PC-9 (cell line): ENCODE measurements at places on chromosomes 12 and 14. TPM values are rescaled to one million over a fixed set of nuclear protein-coding genes. Genes with fewer than 3 reads are reported as not detected.

SERPINA10 gene
- total RNA-seq = not detected in 2 replicates

FOXN4 gene
- not detected in 2 replicates for total RNA-seq

DNA sequence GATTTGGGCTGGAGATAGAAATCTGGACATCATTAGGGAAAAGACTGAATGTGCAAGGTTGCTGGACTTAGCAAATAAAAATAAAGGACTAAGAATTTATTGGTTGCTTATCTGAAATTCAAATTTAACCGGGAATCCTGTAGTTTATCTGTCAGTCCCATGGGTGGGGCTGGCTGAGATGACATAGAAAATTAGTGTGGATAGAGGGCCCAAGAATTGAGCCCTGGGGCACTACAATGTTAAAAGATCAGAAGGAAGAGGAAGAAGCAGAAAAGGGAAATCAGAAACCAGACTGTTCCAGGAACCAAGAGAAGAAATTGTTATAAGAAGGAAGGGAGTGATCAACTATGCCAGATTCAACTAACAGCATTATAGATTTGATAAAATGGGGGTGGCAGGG is 96.7 kb upstream of the CCDC196 start:
- H3K4me3 ChIP-seq = no peak overlapping the region
- 0 out of 2 replicates have a peak, but pooled peaks cover 4% of the 10 kb centered on the region for H3K27me3 ChIP-seq
- no peaks in the 10 kb centered on the region for H3K4me1 ChIP-seq
- no peak overlapping the region for H3K27ac ChIP-seq
- no peaks in the 10 kb centered on the region for H3K36me3 ChIP-seq

PTPRQ gene
- total RNA-seq = not detected in 2 replicates

- H3K36me3 ChIP-seq = no peaks in the 10 kb centered on the region
- peaks cover 13% of the 10 kb centered on the region for H3K4me1 ChIP-seq
- no peak overlapping the region for H3K27ac ChIP-seq
- H3K27me3 ChIP-seq = no peaks in the 10 kb centered on the region
Measured at GRCh38 chr12:16587110-16587453, 18.9 kb downstream of the LMO3 start.

- peaks cover 53% of the 10 kb centered on the region for H3K4me1 ChIP-seq
- H3K27ac ChIP-seq = no peak overlapping the region
- no peaks in the 10 kb centered on the region for H3K27me3 ChIP-seq
- no peak overlapping the region for H3K4me3 ChIP-seq
- peak; percentile 42 for DNase-seq
- H3K36me3 ChIP-seq = no peaks in the 10 kb centered on the region
Measured at GRCh38 chr12:106033161-106033675, 105.5 kb downstream of the NUAK1 start.

- H3K4me3 ChIP-seq = no peak overlapping the region
- no peaks in the 10 kb centered on the region for H3K4me1 ChIP-seq
- no peak overlapping the region for H3K27ac ChIP-seq
- DNase-seq = no peak
- H3K27me3 ChIP-seq = peaks cover 90% of the 10 kb centered on the region
- no peaks in the 10 kb centered on the region for H3K36me3 ChIP-seq
Measured at GRCh38 chr14:104355101-104356019, 217.0 kb downstream of the KIF26A start.

DNA sequence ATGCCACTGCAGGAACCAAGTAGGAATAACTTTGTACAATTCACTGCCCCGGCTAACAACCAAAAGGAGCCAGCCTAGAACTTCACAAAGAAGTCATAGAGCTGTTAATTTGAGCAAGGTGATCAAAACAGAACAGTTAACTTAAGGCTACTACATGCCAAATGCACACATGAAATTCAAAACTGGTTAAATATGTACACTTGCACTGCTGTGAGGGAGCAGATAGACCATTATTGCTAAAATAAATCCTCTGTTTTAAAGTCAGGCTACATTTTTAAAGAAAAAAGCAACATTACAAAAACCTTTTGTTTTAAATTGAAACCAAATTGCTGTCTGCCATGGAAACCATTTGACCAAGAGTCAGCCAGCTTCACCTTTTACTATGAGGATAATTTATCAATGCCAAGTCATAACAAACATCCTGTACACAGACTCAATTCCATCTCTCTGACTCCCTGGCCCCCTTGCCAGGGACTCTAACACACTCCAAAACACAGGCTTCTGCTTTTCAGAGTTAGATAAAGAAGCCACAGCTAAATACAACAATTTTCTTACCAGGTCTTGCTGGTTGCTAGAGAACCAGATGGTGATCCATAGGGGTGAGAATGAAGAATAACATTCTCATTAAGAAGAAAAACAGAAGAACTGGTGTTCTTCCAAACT is 84.0 kb downstream of the LRP6 start:
- no peak for DNase-seq
- H3K27me3 ChIP-seq = no peaks in the 10 kb centered on the region
- H3K4me3 ChIP-seq = no peak overlapping the region
- peaks cover 11% of the 10 kb centered on the region; the same call in 1 of the 2 replicates for H3K36me3 ChIP-seq

FBXL14 gene
- 16.3 and 21.1 TPM in 2 replicates for total RNA-seq

SIX6 gene
- total RNA-seq = not detected in 2 replicates

GRCh38 chr12:3119756-3120601 is 42.8 kb downstream of the TSPAN9 start:
- no peaks in the 10 kb centered on the region; the same call in 1 of the 2 replicates for H3K4me1 ChIP-seq
- H3K4me3 ChIP-seq = no peak overlapping the region
- DNase-seq = no peak
- no peak overlapping the region for H3K27ac ChIP-seq

PTGER2 gene
- total RNA-seq = 0.15 TPM in 1 of 2 replicates, not detected in the other

DNA sequence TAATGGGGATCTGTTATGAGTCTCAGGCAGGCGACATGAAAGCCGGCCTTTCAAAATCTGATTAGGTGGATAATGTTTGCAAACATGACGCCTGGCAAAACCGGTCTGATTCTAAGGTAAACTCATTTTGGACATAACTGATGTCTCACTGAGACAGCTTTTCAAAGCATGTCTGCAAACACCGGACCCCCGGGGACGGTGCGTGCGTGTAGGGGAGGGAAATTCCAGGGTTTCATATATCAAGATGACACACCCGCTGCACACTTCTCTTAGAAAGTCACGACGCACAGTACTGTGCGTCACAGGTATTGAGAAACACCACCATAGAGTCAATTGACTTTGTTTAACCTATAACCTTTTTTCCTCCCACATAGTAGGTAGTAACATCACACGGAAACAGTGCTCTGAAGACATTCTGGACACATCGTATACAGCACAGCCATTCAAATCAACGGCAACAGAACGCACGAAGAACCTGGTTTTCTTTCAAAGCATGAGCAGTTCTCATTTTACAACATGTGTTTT is 43.9 kb upstream of the TESC start:
- DNase-seq = peak; percentile 68
- H3K27ac ChIP-seq = no peak overlapping the region
- peaks cover 4% of the 10 kb centered on the region; the same call in 1 of the 2 replicates for H3K4me1 ChIP-seq
- H3K4me3 ChIP-seq = no peak overlapping the region
- H3K36me3 ChIP-seq = no peaks in the 10 kb centered on the region

GRCh38 chr12:6056406-6057240 is 67.8 kb downstream of the VWF start:
- no peaks in the 10 kb centered on the region for H3K36me3 ChIP-seq
- no peaks in the 10 kb centered on the region for H3K27me3 ChIP-seq
- H3K27ac ChIP-seq = no peak overlapping the region
- H3K4me3 ChIP-seq = no peak overlapping the region

ALX1 gene
- total RNA-seq = not detected in 2 replicates

TMCC3 gene
- 10.0 and 19.9 TPM in 2 replicates for total RNA-seq

GRCh38 chr12:120361506-120362208 is 7.3 kb downstream of the MSI1 start:
- peaks cover 5% of the 10 kb centered on the region; the same call in 1 of the 2 replicates for H3K4me1 ChIP-seq
- H3K4me3 ChIP-seq = no peak overlapping the region
- H3K27me3 ChIP-seq = no peaks in the 10 kb centered on the region
- H3K27ac ChIP-seq = no peak overlapping the region
- H3K36me3 ChIP-seq = no peaks in the 10 kb centered on the region

TAS2R13 gene
- 1.9 and 2.6 TPM in 2 replicates for total RNA-seq

DNA sequence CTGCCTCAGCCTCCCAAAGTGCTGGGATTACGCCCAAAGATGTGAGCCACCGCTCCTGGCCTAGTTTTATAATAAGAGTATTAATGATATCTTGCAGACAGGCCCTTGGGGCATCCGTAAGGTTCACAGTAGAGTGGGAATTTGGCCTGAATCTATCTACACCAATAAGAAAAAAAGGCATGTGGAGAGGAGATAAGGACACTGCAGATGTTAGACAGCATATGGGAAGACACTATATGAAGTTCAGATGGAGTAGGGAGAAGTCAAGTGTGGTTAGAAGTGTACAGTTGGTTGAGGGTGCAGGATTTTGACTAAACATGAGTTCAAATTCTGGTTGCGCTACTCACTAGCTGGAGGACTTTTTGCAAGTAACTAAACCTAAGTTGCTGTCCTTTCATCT is 8.5 kb upstream of the TTC8 start:
- DNase-seq = no peak
- H3K4me1 ChIP-seq = no peaks in the 10 kb centered on the region
- H3K27me3 ChIP-seq = no peaks in the 10 kb centered on the region
- no peaks in the 10 kb centered on the region for H3K36me3 ChIP-seq
- no peak overlapping the region for H3K27ac ChIP-seq

SDSL gene
- total RNA-seq = 14.2 and 26.6 TPM in 2 replicates

- no peaks in the 10 kb centered on the region for H3K36me3 ChIP-seq
- no peak for DNase-seq
- H3K27me3 ChIP-seq = peaks cover 41% of the 10 kb centered on the region; the same call in 1 of the 2 replicates
Measured at GRCh38 chr12:129069886-129070285, 216.6 kb downstream of the GLT1D1 start.

DNA sequence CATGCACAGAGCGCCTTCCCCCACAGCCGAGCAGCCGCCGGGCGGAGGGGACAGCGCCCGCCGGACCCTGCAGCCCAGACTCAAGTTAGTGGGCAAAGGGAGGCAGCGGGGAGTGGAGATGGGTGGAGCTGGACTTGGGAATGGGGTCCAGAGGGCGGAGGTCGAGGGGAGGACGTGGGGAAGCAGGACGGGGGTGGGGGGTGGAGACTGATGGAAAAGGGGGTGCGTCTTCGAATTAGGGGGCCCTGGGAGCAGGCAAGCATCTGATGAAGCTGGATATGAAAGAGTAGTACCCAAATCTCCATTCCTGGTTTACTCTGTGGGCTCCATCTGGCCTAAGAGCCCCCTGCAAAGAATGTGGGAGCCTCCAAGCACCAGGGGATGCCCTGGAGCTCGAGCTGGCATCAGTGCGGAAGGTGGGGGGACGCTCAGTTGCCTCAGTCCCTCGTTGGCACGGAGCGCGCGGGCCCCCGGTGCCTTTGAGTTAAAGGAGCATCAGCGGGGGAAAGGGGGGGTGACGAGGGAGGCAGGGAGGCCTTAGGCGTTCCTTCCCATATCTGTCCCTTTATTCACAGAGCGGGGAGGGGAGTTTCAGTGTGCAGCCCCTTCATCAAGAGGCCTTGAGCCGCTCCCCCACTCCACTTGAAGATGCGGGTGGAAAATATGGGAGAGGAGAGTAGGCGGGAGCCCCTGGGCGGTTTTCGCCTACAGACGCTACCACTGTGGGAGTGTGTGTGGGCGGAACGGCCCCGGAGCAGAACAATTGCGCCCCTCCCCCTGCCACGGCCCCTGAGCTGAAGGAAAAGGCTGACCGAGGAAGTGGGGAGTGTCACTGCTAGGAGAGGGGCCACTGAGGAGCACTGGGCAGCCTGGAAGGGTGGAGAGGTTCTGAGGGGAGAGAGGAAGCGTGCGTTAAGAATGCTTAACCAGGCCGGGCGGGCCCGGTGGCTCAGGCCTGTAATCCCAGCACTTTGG is 644 bp downstream of the NAB2 start:
- no peaks in the 10 kb centered on the region for H3K27me3 ChIP-seq
- H3K36me3 ChIP-seq = no peaks in the 10 kb centered on the region
- peaks cover 5% of the 10 kb centered on the region; the same call in 1 of the 2 replicates for H3K4me1 ChIP-seq
- no peak overlapping the region for H3K27ac ChIP-seq
- DNase-seq = peak; percentile 61

- DNase-seq = no peak
- H3K36me3 ChIP-seq = no peaks in the 10 kb centered on the region
- H3K27ac ChIP-seq = no peak overlapping the region
- no peaks in the 10 kb centered on the region for H3K27me3 ChIP-seq
Measured at GRCh38 chr14:60563113-60563512, 54.2 kb downstream of the SIX6 start.

KSR2 gene
- 1.0 and 2.0 TPM in 2 replicates for total RNA-seq

DNA sequence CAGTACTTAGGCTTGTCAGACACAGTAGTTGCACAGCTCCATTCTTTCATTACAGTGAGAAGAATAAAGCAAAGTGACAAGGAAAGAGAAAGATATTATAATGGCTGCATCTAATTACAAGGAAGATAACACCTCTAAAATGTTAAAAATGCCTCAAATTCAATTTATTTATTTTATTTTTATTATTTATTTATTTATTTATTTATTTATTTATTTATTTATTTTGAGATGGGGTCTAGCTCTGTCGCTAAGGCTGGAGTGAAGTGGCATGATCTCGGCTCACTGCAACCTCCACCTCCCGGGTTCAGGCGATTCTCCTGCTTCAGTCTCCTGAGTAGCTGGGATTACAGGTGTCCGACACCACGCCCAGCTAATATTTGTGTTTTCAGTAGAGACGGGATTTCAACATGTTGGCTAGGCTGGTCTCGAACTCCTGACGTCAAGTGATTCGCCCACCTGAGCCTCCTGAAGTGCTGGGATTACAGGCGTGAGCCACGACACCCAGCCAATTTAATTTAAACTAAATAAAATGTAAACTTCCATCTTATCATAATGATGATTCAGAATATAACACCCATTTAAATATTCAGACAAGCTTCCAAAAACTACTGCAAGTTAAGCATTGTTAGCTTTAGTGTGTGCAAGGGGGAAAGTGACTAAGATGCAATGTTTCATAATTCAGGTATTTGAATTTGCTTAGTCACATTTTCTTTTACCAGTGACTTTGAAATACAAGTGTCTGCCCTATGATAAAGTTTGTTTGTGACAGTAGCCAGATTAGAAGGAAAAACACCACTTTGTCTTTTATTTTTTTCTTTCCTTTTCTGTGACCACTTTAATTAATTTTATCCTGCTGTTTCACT is 2.4 kb upstream of the CFAP54 start:
- peak overlapping the region; percentile 19; the same call in 1 of the 2 replicates for H3K4me3 ChIP-seq
- H3K4me1 ChIP-seq = peaks cover 48% of the 10 kb centered on the region
- DNase-seq = peak; percentile 92
- peak overlapping the region; percentile 87 for H3K27ac ChIP-seq
- no peaks in the 10 kb centered on the region for H3K27me3 ChIP-seq
- no peaks in the 10 kb centered on the region for H3K36me3 ChIP-seq

- peaks cover 87% of the 10 kb centered on the region for H3K27me3 ChIP-seq
- no peak overlapping the region for H3K27ac ChIP-seq
- no peak for DNase-seq
- no peak overlapping the region for H3K4me3 ChIP-seq
- H3K36me3 ChIP-seq = no peaks in the 10 kb centered on the region
Measured at GRCh38 chr14:72856530-72857266, 37.2 kb downstream of the DPF3 start.

GRCh38 chr12:57865084-57865751 is 18.7 kb upstream of the CTDSP2 start:
- H3K27me3 ChIP-seq = no peaks in the 10 kb centered on the region
- H3K36me3 ChIP-seq = no peaks in the 10 kb centered on the region
- DNase-seq = peak; percentile 72

GRCh38 chr14:30621354-30621939 is 672 bp upstream of the SCFD1 start:
- H3K27me3 ChIP-seq = no peaks in the 10 kb centered on the region
- H3K4me1 ChIP-seq = peaks cover 11% of the 10 kb centered on the region
- peak; percentile 10 for DNase-seq

GRCh38 chr14:76784881-76785280 is 23.6 kb downstream of the VASH1 start:
- DNase-seq = peak; percentile 80
- no peak overlapping the region for H3K4me3 ChIP-seq
- no peaks in the 10 kb centered on the region for H3K27me3 ChIP-seq
- no peaks in the 10 kb centered on the region for H3K4me1 ChIP-seq
- no peaks in the 10 kb centered on the region for H3K36me3 ChIP-seq
- no peak overlapping the region for H3K27ac ChIP-seq

CLEC4C gene
- not detected in 2 replicates for total RNA-seq
